COLO829 (cell line): ENCODE measurements at places on chromosomes 11 and 22.

- DNase-seq = no peak
Observed at GRCh38 chr22:19644314-19645223, 69.7 kb upstream of the SEPTIN5 start.

GRCh38 chr11:78514922-78515502, 59.7 kb downstream of the NARS2 start:
- no peak for DNase-seq

GRCh38 chr11:39570526-39570925, 1888.9 kb downstream of the LRRC4C start:
- no peak for DNase-seq

DNA sequence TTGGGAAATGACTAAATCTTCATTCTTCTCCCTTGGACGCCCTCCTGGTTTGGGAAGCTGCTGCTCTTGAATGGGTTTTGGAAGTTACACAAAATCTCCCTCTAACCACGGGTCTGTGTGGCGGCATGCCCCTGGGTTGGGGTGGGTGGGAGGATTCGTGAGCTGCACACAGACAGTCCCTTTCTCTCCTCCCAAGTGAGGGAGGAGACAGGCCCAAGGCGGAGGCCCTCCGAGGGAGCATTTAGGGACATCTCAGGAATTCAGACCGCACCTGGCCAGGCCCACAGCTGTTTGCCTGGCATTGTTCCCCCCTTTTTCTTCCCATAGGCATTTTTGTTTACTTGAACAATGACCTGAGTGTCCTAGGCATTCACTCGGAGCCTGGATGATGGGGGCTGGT, 94.1 kb downstream of the MPPED1 start:
- no peak for DNase-seq

- no peak for DNase-seq
Observed at GRCh38 chr11:13140873-13141655, 131.9 kb downstream of the RASSF10 start.

DNA sequence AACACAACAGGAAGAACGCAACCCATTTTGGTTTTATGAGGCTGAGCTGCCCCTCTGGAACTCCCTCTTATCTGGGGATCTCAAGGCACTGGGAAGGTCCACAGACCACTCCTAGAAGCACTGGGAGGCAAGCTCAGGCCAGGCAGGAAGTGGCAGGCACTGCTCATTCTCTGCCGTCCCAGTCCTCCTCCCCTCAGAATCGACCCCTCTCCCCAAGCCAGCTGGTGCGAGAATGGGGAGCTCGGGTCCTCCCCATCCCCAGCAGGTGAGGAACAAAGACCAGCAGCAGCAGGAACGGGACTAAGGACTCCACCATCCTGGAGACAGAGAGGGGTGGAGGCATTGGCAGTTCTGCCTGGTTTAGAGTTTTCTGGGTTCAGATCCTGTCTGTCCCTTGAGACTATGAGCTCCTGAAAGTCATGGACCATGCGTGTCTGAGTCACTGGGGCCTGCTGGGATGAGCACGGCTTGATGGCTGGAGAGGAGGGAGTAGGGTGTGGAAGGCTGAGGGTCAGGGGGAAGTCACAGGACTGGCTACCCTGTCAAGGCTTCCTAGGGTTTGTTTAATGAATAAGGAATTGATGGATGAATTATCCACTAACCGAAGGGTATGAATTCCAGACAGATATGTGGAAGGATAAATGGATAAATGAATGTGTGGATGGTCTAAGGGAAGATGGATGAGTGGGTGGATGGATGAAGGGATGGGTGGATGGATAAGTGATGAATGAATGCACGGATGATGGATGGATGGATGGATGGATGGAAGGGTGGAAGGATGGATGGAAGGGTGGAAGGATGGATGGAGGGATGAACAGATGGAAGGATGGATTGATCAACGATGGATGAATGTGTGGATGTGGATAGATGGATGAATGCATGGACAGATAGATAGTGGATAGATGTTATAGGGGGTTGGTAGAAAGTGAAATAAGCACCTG, 6.4 kb downstream of the MYEOV start:
- peak; percentile 53 for DNase-seq

DNA sequence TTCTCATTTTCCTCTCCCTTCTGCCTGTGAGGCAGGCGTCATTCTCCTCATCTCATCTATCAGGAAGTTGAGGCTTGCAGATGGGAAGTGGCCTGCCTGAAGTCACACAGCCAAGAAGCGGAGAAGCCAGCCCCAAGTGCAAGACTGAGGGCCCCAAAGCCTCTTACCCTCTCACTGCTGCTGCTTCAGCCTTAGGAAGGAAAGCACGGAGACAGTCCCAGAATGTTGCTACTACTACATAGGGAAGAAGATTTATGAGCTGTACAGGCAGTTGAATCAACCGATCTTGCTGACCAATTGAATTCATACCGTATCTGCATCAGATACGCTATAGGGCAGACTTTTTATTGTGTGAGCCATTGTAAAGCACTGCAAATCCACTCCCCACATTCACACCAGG, 89.0 kb downstream of the CWC15 start:
- no peak for DNase-seq

DNA sequence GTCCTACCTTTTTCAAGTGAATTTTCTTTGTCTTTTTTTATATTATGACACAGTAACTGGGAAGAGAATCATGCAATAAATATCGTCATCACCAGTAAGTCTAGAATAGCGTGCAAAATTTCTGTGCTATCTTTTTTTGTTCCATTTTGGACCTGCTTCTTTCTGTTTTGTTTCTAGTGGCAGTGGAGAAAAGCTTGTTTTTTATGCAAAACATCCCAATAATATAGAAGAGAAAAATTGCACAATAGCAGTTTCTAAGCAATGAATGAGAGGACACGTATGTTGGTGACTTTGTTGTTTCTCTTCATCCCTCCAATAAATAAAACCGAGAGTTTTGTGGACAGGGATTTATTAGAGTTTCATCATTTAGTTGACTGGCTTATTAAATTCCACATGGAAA, 10.3 kb downstream of the GRK3 start:
- DNase-seq = no peak

- no peak for DNase-seq
Observed at GRCh38 chr11:35177370-35177769, 38.4 kb downstream of the CD44 start.

GRCh38 chr11:122345586-122345985, 229.6 kb upstream of the BLID start:
- DNase-seq = no peak

- no peak for DNase-seq
Observed at GRCh38 chr11:131690362-131690761, 319.9 kb downstream of the NTM start.

GRCh38 chr11:70747921-70748320, 349.6 kb downstream of the CTTN start:
- DNase-seq = no peak

DNA sequence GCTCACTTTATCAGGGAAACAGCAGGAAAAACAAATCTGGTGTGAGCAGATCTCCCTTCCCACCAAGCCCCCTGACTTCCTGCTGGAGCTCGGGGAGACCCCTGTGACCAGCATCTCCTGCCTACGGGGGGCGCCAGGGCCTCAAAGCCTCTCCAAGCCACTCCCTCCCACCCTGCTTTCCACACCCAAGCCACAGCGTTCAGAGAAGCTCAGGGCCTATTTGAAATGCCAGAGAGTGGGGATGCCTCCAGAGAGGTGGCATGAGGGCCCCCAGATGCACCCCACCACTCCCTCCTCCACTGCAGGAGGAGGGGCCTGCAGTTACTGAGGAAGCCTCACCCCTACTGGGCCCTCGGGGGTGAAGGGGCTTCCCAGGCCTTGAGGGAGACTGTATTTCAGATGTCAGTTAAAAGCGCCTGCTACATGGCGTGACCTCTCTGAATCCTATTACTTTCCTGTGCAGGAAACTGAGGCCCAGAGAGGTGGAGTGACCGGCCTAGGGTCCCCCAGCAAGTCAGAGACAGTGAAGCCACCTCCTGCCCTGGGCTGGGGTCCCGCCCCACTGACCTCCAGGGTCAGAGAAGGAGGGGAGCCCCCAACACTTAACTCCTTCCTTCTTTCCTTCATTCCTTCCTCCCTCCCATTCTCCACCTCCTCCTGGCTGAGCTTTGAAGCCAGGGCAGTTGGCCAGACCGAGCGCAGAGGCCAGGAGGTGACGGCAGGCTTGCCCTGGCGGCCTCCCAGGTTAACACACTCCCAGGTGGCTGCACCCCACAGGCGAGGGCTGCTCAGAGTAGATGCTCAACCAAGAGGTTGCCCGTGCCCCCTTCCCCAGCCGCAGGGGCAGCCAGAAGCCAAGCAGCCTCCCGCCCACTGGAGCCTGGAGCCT, 6.0 kb upstream of the CDKN1C start:
- DNase-seq = no peak

GRCh38 chr11:129691142-129691541, 124.5 kb upstream of the TMEM45B start:
- no peak for DNase-seq

DNA sequence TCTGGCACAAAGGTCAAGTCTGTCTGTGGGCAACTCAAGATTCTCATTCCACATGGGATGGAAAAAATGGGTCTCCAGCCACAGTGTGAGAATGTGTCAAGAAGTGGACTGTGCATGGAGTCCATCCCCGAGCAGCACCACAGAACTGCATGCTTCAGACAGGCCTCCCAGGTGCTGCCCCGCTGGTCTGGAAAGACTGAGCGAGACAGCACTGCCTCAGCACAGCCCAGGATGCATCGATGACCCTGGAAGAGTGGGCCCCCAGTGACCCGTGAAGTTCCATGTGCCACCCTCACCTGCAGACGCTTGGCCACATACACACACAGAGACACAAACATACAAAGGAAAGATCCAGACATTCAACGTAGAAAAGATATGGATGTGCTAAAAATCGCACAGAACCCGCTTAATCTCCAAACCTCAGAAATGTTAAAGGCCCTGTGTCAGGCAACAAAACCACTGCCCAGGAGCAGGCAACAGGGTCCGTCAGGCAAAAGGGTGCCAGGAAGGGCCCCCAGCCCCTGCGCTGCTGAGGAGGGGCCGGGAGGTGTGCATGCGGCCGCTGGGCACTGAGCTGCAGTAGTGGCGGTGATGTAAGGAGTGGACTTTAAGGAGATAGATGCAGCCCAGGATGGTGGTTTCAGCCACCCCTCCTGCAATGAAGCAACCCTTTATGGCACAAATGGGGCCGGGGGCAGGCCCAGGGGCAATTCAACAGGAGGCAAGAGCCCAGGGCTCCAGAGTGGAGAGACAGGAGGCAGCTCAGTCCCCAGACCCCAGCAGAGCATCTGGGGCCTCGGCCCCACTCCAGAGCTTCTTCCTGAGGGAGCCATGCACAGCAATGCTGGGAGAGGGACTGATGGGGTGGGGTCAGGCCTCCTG, 84.7 kb downstream of the DGCR2 start:
- no peak for DNase-seq

GRCh38 chr11:15091625-15092024, 18.2 kb downstream of the CALCB start:
- DNase-seq = no peak

DNA sequence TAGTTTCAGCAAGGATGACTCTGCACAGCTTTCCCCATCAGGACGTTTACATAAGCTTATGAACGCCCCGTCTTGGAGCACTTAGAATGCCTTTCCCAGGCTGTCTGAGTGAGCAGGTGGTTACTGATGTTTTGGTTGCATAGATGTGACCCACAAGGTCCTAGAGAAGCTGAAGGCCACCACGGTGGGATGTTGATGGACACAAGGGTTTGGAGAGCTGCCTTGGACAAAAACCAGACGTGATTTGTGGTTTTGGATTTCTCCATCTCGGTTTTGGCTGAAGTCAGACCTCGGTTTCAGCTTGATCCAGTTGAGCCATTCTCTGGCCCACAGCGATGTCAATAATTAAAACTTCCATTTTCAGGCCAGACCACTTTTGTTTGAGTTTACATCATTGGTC, 151.9 kb downstream of the LDLRAD3 start:
- no peak for DNase-seq

- no peak for DNase-seq
Observed at GRCh38 chr11:2114430-2115241, 24.6 kb downstream of the IGF2 start.

- no peak for DNase-seq
Observed at GRCh38 chr22:47059701-47060161, 297.3 kb downstream of the TBC1D22A start.

- peak; percentile 43 for DNase-seq
Observed at GRCh38 chr22:42560781-42561180, 7.0 kb downstream of the SERHL2 start.

GRCh38 chr22:39452740-39453040, 4.1 kb upstream of the MGAT3 start:
- no peak for DNase-seq

- no peak for DNase-seq
Observed at GRCh38 chr11:4511282-4512245, 29.1 kb downstream of the OR52K1 start.

DNA sequence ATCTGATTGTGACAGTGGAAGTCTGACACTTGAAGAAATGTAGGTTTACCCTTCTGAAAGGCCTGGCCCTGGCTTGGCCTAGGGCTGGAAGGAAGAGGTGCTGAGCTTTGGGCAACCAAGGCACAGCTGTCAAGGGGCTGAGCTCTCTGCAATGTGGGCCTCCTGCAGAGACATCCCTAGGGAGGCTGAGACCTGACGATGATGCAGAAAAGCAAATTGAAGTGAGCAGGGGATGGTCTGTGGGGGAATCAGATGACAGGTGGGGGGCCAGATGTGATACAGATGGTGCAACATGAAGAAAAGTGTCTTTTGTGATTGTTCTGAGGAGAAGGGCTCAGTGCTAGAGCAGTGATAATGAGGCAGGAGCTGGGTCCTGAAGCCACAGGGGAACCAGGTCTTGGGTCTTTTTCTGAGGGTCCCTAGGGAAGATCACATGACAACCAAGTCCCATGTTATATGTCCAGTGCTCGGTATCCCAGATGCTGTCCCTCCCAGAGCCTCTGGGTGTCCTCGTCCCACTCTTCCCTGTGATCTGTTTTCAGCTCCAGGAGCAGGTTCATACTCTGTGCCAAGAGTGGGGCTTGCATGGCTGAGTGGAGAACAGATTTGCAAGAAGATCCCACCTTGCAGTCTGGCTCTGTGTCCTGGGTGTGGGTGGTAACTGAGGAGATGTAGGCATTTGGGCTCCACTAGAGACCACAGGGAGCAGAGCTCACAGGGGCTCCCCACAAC, 79.9 kb upstream of the VPREB1 start:
- DNase-seq = no peak

- DNase-seq = peak; percentile 78
Observed at GRCh38 chr22:20155330-20156041, 4.6 kb upstream of the CCDC188 start.

GRCh38 chr11:76767659-76768058, 15.5 kb upstream of the TSKU start:
- DNase-seq = no peak

DNA sequence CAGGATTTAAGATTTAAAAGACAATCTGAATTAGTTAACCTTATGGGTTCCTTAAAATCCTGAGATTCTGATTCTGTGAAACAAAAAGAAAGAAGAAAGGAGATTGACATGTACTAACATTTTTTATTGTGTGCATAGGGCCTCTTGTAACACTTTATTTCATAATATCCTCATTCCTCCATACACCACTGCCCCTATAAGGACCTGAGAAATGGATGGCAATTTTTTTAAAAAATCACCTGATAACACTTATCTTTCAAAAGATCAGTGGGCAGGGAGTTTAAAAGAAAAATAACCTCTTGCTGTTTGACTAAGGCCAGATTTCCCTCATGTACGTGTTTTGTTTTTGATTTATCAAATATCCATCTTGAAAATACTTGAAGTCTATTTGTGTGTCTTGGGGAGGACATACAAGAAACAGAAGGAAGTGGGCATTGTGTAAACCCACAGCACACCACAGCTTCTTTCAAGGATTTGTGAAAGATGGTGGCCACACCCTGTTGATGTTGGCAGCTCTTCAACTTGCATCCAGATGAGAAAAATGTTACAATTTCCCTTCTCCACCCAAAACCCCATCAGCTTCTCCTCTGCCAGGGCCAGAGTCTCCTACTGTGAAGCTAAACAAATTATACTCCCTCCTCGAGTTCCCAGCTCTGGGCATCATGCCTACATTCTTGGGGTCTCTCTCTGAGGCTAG, 35.0 kb upstream of the MPEG1 start:
- DNase-seq = no peak
